Stimulated activated CD8-positive, alpha-beta memory T cell treated with anti-CD3 and anti-CD28 coated beads, Interleukin-15, amount 100 ng/mL, for 4 hours (primary cell): ENCODE measurements at places on chromosomes 16 and 17.
A peak's percentile ranks its signal among the peaks of the same experiment; 100 is the strongest.

DNA sequence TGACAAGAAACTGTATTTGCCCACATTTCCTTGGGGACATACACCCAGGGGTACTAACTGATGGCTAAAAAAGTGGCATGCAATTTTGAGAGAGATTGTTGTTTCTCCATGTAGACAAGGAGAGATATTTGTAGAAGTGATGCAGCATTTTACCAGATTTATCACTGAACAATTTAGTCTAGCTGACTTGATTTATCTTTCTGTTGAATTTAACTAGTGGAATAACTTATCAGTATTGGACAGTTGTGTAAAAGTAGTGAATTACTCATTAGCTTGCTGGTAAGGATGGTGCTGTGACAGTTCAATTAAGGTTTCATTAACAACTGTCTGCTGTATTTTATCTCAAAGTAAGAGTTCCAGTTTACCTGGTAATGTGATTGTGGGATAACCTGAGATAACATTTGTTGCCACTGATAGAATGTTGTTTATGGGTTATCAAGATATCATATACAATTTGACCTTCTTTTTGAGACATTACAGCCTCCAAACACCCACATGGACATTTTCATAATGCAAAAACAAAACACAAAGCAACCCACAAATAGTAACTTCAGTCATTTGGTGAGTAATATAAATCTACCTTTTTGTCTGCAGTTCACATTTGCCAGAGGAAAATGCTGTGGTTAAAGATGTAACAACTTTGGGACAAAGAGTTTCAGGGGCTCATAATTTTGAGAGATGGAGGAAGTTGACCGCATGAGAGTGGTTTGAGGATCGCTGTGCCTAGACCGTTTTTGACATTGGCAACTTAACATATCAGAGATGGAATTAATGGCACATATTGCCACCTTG is 3.8 kb downstream of the NLK start:
- no peak for DNase-seq

- no peak for DNase-seq
Observed at GRCh38 chr17:48429156-48429555, 858 bp downstream of the SKAP1 start.

GRCh38 chr17:62882284-62882683 is 74.2 kb upstream of the MARCHF10 start:
- DNase-seq, result no peak

- DNase-seq, result no peak
Observed at GRCh38 chr17:44760474-44761308, 1.9 kb downstream of the ADAM11 start.

GRCh38 chr16:48203974-48204824 is 39.9 kb upstream of the LONP2 start:
- no peak for DNase-seq

GRCh38 chr17:48357779-48358602 is 72.0 kb downstream of the SKAP1 start:
- no peak for DNase-seq

- DNase-seq, result no peak
Observed at GRCh38 chr16:73877150-73877549, 419.5 kb upstream of the PSMD7 start.

DNA sequence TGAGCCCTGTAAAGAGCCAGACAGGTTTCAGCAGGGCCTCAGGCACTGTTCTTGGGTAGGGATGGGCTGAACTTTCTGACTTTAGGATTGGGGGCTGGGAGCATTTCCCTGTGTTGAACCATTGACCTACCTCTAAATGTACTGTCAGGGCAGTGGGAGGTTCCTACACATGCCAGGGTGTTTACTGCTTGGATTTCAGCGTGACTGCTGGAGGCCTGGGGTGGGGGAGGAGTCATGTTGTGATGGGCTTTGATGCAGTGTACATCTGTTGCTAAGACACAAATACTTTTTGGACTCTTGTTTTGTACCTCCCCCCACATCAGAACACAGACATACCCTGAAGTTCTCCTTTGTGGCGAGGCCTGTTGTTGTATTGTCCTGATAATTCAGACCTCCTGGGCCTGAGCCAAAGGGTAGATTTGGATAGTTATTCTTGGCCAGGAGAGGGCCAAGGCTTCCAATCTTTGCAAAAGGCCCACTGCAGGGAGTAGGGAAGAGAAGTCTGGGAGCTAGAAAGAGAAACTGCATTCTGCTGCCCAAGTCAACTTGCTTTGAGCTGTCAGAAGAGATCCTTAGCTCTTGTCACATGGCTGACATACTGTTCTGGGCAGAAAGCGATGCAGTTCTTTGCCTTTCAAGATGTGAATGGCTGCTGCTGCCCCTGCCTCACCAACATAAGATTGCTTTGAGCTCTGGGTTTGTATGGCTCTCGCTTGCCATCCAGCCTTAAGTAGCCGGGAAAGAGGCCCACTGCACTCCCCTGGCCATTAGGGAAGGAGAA is 3.7 kb downstream of the NFE2L1 start:
- no peak for DNase-seq

DNA sequence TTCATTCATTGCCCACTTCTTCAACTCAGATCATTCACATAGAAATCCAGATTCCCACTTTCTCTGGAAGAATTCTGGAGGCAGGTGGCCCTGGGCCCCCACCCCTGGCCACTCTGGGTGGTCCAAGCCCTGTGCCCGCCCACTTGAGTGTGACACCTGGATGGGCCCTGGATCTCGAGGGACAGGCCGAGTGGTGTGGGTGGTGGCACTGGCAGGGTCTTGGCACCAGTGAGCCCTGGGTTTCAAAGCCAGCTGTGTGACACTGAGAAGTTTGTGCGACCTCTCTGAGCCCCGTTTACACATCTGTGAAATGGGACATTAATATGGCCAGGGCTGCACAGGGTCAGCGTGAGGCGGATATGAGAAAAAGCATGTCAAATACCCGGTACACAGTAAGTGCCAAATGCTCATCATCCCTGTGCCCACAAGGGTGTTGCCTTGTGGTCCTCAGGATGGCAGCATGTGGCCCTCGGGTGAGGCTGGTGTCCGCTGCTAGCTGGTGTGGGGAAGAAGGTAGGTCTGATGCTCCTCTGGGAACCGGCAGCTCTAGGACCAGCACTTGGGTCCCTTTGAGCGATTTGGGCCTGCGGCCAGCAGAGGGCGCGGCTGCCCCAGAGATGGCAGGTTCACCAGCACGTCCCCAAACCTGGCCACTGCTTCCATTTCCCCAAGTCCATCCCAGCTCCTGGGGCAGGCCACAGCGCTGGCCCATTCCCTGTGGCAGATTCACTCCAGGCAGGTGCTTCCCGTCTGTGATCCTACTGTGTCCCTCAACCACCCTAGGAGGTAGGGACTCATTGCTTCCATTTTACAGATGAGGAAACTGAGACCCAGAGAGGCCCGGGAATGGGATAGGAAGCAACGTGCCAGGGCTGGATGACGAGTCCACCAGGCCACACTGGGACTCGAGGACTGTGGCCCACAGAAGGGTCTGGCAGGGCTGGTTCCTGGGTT is 3.6 kb downstream of the OSGIN1 start:
- peak; percentile 28 for DNase-seq

- DNase-seq, result no peak
Observed at GRCh38 chr16:51390877-51391276, 239.8 kb upstream of the SALL1 start.

DNA sequence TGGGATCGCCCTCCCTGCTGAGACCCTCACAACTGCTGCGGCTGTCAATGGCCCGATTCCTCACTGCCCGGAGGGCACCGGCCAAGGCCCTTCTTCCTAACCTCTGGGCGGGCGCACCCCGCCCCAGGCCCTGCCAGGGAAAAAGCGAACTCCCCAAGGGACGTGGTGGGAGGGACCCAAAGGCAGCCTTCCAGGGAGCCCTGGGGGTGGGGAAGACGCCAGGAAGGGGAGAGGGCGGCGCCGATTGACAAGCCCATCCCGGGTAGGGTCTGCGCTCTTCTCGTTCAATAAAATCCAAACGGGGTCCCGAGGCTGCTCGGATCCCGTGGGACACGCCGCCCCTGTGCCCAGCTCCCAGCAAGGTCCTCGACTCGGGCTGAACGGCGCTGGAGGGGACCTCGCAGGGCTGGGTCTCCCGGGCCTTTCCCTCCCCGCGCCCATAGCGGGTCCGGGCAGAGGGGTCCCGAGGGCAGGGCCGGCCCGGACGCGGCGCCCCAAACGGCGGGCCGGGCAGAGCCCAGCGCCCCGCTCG is 416 bp downstream of the KIFC3 start:
- no peak for DNase-seq

- DNase-seq, result peak; percentile 48
Observed at GRCh38 chr17:21041741-21042457, 912 bp downstream of the USP22 start.

- no peak for DNase-seq
Observed at GRCh38 chr16:27778171-27778925, 228.4 kb downstream of the KATNIP start.

- no peak for DNase-seq
Observed at GRCh38 chr16:85936816-85937215, 37.9 kb downstream of the IRF8 start.

- no peak for DNase-seq
Observed at GRCh38 chr17:50132104-50132794, 2.3 kb upstream of the SAMD14 start.

DNA sequence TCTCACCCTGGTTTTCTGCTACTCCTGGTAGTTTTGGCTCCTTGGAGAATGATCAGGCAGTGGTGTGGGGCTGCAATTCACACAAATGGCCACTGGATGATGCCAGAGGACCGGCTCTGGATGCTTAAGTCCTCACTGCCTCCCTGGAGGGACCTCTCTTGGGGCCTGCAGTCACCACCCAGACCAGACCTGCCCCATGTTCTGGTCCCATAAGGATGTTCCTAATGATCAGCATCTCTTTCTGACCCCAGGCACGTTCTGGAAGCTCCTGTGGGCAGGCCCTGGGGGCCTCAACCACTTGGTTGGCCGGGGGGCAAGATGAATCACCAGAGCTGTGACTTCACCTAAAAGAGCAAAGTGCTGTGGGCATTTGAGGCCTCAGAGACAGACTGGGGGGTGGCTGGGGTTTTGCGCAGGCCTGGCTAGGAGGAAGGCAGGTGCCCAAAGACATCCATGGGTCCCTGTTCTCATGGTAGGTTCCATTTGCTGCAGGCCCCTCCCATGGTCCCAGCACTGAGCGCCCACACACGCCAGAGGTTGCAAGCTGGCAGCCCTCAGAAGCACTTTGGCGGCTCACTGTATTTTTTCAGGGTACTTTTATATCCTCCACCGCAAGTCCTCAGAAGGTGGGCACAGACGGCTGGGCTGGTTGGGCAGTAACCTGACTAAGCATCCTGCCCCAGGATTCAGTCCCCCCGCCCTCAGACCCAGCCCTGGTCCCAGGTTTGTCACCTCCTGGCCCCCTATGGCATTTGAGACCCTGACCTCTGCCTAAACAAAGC is 53.2 kb downstream of the NT5M start:
- DNase-seq, result peak; percentile 20

- no peak for DNase-seq
Observed at GRCh38 chr16:31301708-31302400, 42.1 kb downstream of the ITGAM start.

GRCh38 chr17:39676198-39676819 is 8.1 kb downstream of the PNMT start:
- peak; percentile 20 for DNase-seq

DNA sequence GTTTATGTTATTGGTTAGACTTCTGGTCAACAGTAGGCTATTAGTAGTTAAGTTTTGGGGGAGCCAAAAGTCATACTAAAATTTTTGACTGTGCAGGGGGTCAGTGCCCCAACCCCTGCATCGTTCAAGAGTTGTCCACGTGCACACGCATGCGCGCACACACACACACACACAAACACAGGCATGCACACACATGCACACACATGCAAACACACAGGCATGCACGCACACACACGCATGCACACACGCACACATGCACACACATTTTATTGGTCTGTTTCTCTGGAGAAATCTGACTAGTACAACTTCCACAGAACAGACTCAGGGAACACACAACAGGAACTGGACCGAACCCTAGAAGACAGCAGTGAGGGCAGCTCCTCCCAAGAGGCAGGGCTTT is 24.4 kb upstream of the USP10 start:
- DNase-seq, result no peak

GRCh38 chr16:74695450-74696422 is 4.9 kb downstream of the MLKL start:
- peak; percentile 15 for DNase-seq

DNA sequence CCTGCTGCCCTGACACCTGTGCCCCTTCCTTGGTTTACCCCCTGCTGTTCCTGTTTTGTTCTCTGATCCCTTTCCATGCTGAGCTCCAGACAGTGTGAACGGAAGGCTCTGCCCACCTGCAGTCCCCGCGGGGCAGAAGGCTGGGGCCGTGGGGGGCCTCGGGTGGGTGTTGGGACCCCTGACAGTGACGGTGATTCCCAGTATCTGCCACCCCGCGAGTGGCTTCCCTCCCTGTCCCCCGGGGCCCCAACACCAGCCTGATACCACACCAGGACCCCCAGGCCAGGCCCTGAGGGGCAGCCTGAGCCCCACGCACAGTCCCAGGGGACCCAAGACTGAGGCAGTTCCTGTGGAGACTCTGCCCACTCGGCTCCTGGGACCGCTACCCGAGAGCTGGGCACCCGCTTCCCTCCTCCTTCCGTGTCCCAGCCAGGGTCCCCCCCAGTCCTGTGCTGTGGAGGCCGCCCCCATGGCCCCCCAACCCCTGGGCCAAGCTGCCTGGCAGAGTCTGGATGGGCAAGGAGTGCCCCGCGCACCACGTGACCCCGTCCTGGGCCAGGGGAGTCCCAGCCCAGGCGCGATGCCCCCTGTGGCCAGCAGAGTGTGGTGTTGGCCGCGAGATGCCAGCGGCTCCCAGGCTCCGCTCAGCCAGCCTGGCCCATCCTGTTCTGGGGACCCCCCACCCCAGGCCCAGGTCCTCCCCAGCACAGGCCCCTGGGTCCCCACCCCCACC is 10.0 kb upstream of the C1QTNF8 start:
- DNase-seq, result no peak

DNA sequence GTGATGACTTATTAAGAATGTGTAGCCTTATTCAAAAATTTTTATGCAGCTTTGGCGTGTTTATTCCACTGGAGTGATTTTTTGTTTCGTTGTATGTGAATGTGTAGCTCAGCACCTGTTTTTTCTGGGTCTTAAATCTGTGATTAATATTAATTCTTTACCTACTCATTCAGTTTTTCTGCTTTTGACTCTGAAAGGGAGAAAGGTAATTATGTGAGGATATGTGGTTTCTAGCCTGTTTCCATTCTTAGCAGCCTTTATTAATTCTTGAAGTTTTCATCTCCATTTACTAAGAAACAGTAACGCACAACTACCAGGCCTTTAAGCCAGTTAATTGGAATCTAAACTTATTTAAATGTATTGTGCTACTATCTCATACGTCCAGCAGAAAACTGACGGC is 7.0 kb downstream of the HEATR3 start:
- DNase-seq, result no peak

- DNase-seq, result no peak
Observed at GRCh38 chr17:64282753-64283080, 19.7 kb upstream of the TEX2 start.

- no peak for DNase-seq
Observed at GRCh38 chr17:78641666-78642065, 64.5 kb upstream of the DNAH17 start.

DNA sequence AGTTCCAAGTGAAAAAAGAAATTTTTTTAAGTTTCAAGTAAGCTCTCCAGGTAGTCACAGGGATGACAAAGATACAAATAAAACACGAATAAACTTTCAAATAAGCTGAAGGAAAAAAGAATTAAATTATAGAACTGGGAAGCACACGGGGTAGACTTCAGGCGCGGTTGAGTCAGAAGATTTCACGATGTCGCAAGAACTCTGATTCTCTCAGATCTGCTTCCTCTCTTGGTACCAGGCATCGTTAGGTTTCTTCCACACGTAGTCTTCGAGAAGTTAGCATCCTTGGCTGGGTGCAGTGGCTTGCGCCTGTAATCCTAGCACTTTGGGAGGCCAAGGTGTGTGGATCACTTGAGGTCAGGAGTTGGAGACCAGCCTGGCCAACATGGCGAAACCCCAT is 784.1 kb upstream of the RBFOX1 start:
- no peak for DNase-seq

- DNase-seq, result no peak
Observed at GRCh38 chr17:14866266-14866665, 398.9 kb downstream of the PMP22 start.
